IPS DF 6.9 (cell line): ENCODE measurements at places on chromosomes 12 and 14.

- DNase-seq = no peak
Measured at GRCh38 chr12:111390910-111391309, 14.8 kb upstream of the SH2B3 start.

- peak; percentile 58 for DNase-seq
Measured at GRCh38 chr12:64273527-64274403, 51.7 kb upstream of the KICS2 start.

DNA sequence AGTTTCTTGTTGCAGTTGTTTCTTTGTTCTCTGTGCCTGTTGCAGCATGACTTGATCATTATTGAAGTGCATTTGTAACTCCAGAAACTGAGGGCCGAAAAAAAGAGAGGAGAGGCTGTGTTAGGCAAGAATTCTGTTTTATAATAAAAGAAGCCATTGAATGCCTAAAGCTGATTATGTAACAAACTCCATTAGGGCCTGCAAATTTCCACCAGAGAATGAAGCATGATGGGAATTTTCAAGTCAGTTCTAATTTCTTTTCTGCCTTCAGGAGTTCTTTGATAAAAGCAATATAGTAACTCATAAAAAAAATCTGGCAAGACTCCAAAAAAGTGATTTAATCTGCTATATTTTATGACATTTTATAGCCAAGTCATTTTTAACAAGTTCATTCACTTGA, 156.7 kb upstream of the RASSF8 start:
- DNase-seq = no peak

- DNase-seq = no peak
Measured at GRCh38 chr14:103736546-103737431, 21.2 kb downstream of the ZFYVE21 start.

DNA sequence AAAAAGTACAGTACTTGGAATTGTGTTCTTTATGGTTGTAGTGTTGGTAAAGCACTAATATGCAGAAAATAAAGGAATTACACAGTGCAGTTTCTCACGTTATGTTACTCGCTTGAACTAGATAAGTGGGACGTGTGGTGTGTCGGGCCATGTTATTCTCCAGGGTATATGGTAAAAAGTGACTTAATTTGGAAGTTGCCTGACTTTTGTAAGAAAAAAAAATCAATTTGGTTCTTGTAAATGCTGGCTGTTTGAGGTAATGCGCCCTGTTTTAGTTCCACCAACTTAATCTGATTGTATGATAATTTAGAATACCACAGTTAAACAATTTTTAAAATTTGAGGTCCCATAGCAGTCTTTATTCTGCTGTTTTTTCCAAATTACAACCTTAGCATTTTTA, 4.1 kb downstream of the ARF6 start:
- no peak for DNase-seq

DNA sequence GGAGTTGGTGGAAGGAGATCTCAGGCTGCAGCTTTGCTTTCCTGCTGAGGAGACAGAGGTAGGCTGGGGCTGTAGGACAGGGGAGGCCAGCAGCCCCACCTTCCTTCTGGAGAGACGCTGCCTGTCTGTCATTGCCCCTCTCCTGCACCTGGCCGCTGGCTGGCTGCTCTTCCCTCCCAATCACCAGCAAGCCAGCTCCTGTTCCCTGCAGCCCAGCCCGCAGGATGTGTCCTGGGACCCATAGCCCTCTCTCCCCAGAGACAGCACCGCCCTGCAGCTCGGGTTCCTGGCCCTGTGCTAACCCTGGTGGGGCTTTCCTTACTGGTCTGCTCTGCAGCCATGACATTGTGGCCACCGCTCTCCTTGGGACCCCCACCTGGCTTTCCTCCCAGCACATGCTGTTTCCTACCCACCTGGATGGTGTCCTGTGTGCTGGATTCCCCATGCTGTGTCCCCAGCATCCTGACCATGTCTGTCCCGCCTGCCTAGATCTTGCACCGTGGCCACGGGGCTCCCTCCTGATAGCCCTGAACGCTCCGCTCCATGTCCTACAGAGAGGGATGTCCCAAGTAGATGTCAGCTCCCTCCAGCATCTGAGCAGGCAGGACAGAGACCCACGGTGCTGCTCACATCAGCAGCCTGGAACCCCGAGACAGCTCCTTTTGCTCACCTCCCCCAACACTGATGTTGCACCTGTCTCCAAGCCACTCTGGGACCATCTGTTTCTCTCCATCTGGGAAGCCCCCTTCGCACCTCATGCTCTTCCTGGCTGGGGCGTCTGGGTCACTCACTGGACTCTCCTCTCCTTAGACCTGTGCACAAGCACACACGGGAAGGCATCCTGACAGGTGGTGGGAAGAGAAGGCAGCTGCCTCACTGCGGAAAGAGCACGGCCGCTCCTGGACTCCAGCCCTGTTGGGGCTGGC, 1.1 kb upstream of the MTA1 start:
- DNase-seq = no peak

GRCh38 chr12:56338308-56339157, at the start of gene IL23A:
Gene IL23A (plus strand): TSS chr12:56338884. CDS start chr12:56339045, 161 bp downstream.
- no peak for DNase-seq

- no peak for DNase-seq
Measured at GRCh38 chr12:51540996-51541395, 50.0 kb upstream of the SCN8A start.

GRCh38 chr14:81450100-81450531, 50.0 kb upstream of the STON2 start:
- no peak for DNase-seq

GRCh38 chr12:68306564-68306963, 25.6 kb downstream of the MDM1 start:
- DNase-seq = no peak

GRCh38 chr12:68479896-68480291, 130.8 kb upstream of the RAP1B start:
- DNase-seq = no peak

DNA sequence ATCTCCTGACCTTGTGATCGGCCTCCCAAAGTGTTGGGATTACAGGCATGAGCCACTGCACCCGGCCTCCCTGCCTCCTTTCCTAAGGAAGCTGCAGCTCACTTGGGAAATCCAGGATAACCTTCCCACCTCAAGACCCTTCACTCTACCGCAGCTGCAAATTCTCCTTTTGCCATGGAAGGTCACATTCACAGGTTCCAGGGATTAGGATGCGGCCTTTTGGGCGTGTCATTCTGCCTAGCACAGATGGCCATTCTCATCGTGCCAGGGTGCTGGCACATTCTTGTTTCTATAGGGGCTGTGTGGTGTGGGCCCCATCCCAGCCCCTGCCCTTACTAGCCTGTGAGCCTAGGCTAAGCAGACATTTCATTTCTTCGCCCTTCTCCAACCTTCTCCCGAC, 219.9 kb downstream of the CHST11 start:
- no peak for DNase-seq

DNA sequence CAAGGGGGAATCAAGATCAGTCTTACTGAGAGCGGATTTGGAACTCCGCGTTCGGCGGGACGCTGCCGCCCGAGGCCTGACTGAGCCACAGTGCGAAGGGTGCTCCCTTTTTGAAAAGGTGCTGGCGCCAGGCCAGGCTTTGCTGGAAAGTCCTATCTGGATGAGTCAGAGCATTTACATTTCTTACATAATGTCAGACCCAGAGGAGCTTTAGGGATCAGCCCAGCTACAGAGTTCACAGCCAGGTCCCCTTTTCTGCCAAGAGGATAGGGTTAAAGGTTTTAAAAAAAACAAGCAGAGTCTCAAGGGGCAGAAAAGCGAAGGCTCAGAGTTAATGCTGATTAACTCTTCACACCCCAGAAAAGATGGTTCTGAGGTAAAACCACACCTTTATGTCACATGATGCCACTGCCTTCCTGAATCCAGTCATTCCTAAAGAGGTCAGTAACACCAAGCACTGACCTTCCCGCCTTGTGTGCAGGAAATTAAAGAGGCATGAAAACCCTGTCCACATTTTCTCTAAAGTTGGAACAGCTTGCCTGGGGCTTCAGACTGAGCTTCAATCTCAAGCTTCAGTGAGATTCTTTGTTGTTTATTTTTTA, 11.7 kb upstream of the FBXL14 start:
- DNase-seq = no peak

DNA sequence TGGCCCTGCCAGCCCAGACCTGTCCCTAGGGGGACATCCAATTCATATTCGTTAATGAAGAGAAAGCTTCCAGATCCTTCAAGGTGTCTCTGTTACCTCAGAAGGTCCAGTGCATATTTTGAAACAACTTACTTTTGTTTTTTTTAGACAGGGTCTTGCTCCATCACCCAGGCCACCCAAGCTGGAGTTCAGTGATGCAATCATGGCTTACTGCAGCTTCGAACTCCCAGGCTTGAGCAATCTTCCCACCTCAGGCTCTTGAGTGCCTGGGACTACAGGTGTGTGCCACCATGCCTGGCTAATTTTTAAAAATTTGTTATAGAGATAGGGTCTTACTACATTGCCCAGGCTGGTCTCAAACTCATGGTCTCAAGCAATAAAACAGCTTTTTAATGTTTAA, 48.4 kb downstream of the B4GALNT3 start:
- no peak for DNase-seq

GRCh38 chr14:38391334-38391733, 135.4 kb upstream of the CLEC14A start:
- no peak for DNase-seq

- no peak for DNase-seq
Measured at GRCh38 chr14:69960296-69960695, 81.1 kb downstream of the SMOC1 start.

DNA sequence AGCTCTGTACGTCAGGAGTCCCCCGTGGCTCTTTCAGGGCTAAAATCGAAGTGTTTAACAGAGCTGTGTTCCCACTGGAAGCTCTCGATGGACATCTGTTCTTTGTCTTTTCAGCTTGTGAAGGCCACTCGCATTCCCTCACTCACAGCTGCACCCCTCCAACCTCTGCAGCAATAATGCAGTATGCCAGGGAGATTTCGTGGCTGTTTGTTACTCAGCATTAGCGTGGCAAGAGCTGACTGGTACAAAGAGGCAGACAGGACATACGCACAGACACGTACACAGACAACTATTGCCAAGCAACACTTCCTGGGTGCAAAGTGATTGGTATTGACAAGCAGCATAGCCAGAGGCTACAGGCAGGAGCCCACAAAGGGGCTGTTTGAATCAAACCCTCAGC, 11.8 kb upstream of the FBXO21 start:
- no peak for DNase-seq

DNA sequence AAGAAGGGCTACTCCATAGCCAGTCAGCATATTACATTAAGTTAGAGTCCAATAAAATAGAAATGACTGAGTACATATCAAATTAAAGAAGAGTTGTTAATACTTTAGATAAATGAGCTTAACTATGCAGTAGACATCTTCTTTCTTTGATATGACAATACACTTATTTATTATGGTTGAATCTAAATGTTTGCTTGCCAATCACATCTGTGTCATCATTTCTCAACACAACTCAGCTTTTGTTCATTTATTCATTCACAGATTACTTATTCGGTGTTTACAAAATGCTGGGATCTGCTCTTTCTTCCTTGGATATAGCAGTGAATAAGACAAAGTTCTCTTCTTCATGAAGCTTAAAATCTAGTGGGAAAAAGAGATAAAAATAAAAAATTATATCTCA, 614.6 kb upstream of the ATP2B1 start:
- no peak for DNase-seq

GRCh38 chr12:122204167-122205052, 901 bp downstream of the B3GNT4 start:
- no peak for DNase-seq

- DNase-seq = no peak
Measured at GRCh38 chr14:104869669-104870367, 4.8 kb downstream of the CEP170B start.

DNA sequence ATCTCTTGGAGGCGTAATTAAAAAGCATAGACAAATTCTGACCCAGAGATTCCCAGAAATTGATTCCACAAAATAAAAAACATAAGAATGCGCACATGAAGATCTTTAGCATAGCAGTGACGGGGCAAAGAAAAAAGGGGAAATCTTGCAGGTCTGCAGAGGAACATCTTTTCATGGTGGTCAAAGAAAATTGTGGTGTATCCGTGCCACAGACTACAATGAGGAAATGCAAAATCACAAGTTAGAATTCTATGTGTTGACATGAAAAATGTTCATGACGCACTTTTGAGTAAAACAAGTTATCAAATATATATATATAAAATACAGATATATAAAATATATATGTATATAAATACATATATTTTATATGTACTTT, 101.6 kb downstream of the RIMBP2 start:
- DNase-seq = no peak

- DNase-seq = no peak
Measured at GRCh38 chr12:107435520-107435919, 250.1 kb upstream of the PWP1 start.

- no peak for DNase-seq
Measured at GRCh38 chr12:11830307-11830801, 180.9 kb downstream of the ETV6 start.
